ENCODE measurements at places on chromosomes 13 and 19. TPM values are rescaled to one million over a fixed set of nuclear protein-coding genes. Genes with fewer than 3 reads are reported as not detected.

The PCDH8 gene
- total RNA-seq = not detected

The SLC8A2 gene
- 0.72 TPM for total RNA-seq

The PSG1 gene
- not detected for total RNA-seq

DNA sequence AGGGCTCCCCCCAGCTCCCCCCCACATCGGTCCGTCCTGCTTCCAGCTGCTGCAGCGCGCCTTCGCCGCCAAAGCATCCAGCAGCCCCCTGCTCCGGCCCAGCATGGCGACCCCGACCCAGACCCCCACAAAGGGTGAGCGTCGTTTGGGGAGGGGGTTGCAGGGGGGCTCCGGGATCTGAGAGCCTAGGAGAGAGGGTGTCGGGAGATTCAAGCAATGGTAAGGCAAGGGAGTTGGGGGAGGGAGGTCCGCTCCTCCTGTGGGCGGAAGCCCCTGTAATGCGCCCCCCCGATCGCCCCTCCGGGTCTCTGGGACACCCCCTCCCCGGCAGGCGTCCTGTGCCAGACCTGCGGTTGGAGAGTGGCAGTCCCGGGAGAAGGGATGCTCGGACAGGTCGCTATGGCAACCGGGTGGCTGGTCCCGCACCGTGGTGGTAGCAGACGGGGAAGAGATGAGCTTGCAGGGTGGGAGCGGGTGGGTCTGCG lies at the start of gene FXYD7:
FXYD7 (plus strand) TSS at position 25 of the 485 bp plus-strand sequence; CDS start at position 104, 79 bp downstream.
- no peaks in the 10 kb centered on the region for H3K4me1 ChIP-seq
- DNase-seq = no peak
- H3K4me3 ChIP-seq = no peak within 1 kb of the TSS
- no peaks in the 10 kb centered on the region for H3K36me3 ChIP-seq

DNA sequence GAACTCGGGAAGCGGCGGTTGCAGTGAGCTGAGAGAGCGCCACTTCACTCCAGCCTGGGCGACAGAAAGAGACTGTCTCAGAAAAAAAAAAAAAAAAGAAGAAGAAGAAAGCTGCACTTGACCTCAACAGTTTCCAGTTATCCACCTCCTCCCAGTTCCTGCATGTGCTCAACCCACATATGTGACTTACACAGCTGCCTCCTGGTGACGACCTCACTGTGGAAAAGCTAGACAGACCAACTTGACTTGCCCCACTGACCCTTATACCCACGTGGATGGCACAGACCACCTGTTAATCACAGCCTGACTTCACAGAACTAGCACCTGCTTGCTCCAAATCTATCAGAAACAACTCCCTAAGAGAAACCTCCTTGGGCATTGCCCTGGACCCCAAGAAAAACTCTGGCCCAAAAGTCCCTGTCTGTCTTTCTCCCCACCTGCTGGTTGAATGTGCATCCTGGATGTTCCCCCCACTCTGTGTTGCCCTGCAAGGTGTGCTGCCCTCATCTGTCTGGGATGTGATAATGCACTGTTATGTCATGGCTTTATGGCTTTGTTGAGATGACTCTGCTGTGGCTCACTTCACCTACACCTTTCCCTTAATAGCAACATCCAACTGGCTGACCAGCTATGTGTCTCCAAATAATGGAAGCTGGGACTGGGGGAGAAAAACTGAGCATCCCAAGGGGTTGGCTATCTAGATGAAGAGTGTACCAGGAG lies 2.8 kb downstream of the ZNF20 start:
- H3K36me3 ChIP-seq = peaks cover 7% of the 10 kb centered on the region
- no peaks in the 10 kb centered on the region for H3K27me3 ChIP-seq
- no peaks in the 10 kb centered on the region for H3K4me1 ChIP-seq
- no peak for DNase-seq
- no peak overlapping the region for H3K27ac ChIP-seq

DNA sequence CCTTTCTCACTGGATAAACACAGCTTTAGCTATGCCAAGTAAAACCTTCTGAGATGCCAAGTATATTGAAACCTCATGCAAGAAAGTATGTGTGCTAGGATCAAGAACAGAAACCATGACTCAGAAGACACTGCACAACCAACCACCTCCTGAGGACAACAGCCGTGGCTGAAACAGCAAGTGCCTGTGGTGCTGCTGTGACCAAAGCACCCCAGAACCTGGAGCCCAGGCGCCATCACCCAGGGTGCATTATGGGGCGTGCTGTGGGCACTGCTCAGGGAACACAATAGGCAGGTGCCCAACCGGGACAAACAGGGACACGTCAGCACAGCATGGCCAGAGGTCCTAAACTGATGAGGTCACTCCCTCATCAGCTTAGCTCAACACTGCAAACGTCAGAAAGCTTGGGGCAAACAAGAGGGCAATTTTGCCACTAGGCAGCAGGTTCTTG lies 101.3 kb upstream of the SLC15A1 start:
- peak overlapping the region; percentile 60 for H3K27ac ChIP-seq
- H3K4me1 ChIP-seq = no peaks in the 10 kb centered on the region
- no peak for DNase-seq
- H3K4me3 ChIP-seq = no peak overlapping the region

GRCh38 chr19:38684862-38685665 lies 37.6 kb downstream of the ACTN4 start:
- no peak for DNase-seq
- no peak overlapping the region for H3K4me3 ChIP-seq
- peaks cover 8% of the 10 kb centered on the region for H3K4me1 ChIP-seq
- H3K27me3 ChIP-seq = no peaks in the 10 kb centered on the region

DNA sequence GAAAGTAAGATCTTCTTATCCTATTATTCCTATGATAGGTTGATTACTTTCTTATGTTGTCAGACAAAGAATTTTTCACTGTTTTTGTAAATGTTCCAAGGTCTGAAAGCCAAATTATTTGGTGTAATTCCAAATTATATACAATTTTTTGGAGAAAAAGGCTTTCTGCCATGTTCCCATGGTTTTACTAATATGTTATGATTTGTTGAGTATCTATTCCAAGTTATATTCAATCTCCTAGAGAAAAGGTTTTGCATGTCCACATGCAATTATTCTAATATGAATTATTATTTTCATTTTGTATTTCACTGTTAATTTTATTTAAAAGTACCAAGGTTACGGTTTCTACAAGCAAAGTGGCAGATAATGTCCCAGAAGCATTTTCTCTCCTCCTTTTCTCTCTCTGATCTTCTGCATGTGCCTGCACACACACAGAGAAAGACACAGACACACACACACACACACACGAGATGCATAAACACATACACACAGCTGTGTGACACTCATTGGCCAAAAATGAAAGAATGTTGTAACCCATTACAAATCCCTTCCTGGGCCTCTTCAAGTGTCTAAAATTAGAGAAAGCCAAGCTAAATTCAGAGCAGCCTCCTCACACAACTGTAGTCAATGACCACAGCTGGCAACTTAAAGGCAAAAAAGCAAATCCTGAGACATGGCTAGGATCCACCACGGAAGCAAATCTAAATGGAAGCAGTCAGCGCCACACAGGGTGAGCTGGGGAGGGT lies 621.0 kb downstream of the EFNB2 start:
- H3K27ac ChIP-seq = no peak overlapping the region
- no peak for DNase-seq
- no peak overlapping the region for H3K4me3 ChIP-seq
- H3K27me3 ChIP-seq = no peaks in the 10 kb centered on the region
- H3K36me3 ChIP-seq = no peaks in the 10 kb centered on the region

DNA sequence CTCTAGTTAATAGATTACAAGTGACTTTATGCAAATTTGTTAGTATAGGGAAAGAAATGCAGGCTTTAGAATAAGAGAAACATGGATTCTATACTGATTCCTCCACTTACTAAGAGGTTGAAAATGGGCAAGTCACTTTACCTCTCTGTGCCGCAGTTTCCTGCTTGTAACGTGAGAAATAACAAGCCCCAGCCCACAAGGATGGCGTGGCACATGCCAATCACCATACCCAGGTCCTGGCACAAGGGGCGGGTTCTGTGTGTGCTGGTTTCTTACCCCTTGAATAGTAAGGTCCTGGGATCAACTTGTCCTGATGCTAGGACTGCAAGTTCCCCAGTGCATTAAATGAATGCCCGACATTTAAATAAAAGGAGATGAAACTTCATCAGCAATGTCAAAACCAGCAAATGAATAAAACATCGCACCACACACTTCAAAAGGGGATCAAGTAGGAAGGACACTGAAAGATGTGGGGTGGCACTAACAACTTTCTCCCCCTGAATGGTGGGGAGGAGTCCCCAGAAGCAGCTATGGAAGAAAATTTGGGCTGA lies 7.9 kb upstream of the SIGLEC9 start:
- H3K27me3 ChIP-seq = no peaks in the 10 kb centered on the region
- H3K36me3 ChIP-seq = no peaks in the 10 kb centered on the region
- no peak for DNase-seq
- no peaks in the 10 kb centered on the region for H3K4me1 ChIP-seq

Measured in aorta (tissue), 5 donors.